ENCODE measurements at places on chromosomes 12 and 14.
A peak's percentile ranks its signal among the peaks of the same experiment; 100 is the strongest.

- DNase-seq: peak; percentile 68
Measured at GRCh38 chr12:5456906-5457305, 25.0 kb downstream of the NTF3 start.

GRCh38 chr12:83143950-83144349 is 457.2 kb downstream of the TMTC2 start:
- no peak for DNase-seq

DNA sequence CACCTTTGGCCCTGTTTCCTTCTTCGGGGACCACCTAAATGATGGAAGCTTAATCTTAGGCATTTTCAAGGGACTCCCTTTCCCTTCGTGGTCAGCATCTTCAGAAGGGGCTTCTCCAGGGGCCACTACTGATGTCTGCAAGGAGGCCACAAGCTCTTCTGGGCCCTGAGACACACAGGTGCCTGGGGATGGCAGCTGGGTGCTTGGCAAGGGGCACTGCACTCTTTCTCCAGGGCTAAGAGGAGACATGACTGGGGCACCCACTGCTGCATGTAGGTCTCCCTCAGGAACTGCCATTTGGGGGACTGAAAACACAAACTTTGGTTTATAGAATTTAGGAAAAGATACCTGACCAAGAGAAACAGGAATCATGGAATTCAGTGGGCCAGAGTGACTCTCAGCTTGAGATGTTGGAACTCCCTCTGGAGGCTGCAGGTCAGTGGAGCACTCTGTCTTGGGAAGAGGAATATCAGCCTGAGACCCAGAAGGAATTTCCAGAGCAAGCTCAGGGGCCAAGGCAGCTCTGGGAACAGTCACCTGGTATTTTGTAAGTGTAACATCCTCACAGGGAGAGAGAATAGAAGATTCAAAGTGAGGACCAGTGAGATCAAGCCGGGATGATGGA is 16.0 kb downstream of the PLD4 start:
- DNase-seq: no peak

- no peak for DNase-seq
Measured at GRCh38 chr12:44285321-44285960, 449.6 kb downstream of the TMEM117 start.

GRCh38 chr14:68135028-68135427 is 315.4 kb downstream of the RAD51B start:
- DNase-seq: no peak

GRCh38 chr12:104505095-104505818 is 48.5 kb downstream of the CHST11 start:
- DNase-seq: no peak

DNA sequence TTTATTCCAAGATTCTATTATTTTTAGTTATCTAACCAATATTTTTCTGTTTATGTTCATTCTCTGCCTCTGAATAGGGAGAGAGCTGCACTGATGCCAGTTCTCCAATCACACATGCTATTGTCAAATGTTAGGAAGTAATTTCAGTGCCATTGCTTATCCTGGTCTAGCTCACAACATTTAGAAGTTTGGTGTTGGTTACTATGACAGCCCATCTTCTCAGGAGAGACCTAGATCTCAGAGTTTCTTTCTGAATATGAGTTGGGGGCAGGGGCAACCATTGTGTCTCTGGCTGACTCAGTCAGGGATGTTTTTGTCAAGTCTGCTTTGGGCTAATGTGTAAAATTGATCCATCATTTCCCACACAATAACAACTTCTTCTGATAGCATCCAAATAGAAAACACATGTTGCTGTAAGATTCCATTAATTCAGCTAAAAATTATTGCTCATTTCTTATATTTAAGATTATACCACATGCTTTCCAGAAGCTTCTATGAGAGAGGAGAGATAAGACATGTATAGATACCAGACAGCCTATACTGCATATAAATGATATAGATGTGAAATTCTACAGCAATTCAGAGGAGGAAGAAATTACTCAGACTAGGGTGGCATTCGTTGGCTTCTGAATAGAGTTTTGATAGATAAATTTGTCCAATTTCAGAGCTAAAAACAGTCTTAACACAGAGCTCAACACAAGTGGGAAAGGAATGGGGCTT is 64.8 kb downstream of the DACT1 start:
- no peak for DNase-seq

DNA sequence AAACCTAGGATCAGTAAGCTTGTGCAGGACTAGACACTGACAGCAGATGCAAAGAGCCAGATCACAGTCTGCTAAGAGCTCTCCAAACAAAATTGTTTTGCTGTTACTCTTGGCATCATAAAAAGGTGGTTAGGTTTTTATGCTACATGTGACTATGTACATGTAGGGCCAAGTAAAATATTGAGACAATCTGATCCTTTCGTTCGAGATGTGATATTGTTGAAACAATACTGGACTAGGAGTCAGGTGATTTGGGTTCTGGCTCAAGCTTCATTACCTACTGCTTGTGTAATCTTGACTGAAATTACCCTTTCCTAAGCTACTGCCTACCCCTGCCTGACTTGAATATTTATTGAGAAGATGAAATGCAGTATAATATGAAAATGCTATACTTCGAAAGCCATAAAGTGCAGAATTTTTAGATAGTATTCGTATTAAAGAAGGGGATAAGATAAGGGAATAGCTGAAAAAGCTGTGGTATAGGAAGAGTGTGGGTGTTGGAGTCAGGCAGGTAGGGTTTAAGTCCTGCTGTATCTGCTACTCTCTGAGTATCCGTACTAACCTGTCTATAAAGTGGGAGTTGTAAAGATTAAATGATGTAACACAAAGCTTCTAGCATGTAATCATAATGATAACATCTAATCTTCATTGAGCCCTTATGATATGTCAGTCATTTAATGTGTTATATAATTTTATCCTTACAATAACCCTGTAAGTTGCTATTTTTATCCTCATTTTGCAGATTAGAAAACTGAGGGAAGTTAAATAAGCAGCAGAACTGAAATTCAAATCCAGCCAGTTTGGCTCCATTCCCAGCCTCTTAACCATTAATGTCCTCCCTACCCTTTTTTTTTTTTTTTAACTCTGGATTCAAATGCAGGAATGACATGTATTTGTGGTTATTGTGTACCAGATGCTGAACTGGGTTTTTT is 38.6 kb upstream of the ATF1 start:
- DNase-seq: no peak

DNA sequence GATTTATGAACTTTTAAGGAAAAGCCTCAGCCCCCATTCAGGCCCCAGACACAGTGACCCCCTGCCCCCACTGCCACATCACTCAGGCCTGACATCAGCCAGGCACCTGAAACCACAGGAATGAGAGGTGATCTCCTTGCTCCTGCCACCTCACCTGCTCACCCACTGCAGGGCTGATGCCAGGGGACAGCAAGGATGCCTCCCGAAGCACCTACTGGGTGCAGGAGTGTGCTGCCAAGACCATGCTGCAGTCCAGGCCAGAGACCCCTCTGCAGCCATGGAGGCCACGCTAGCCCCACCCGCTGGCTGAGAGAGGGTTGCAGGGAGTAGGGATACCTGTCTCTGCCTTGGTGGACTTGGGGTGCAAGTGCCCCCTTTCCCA is 18.6 kb upstream of the KRT7 start:
- DNase-seq: peak; percentile 71

- no peak for DNase-seq
Measured at GRCh38 chr14:104659764-104660523, 29.5 kb upstream of the INF2 start.

GRCh38 chr14:104150136-104151025 is 12.0 kb downstream of the KIF26A start:
- peak; percentile 97 for DNase-seq

- DNase-seq: peak; percentile 88
Measured at GRCh38 chr14:59377491-59377890, 87.7 kb downstream of the GPR135 start.
